Hippocampal formation (tissue), 2 donors: ENCODE measurements at places on chromosomes 3 and 15.
A peak's percentile ranks its signal among the peaks of the same experiment; 100 is the strongest.

DNA sequence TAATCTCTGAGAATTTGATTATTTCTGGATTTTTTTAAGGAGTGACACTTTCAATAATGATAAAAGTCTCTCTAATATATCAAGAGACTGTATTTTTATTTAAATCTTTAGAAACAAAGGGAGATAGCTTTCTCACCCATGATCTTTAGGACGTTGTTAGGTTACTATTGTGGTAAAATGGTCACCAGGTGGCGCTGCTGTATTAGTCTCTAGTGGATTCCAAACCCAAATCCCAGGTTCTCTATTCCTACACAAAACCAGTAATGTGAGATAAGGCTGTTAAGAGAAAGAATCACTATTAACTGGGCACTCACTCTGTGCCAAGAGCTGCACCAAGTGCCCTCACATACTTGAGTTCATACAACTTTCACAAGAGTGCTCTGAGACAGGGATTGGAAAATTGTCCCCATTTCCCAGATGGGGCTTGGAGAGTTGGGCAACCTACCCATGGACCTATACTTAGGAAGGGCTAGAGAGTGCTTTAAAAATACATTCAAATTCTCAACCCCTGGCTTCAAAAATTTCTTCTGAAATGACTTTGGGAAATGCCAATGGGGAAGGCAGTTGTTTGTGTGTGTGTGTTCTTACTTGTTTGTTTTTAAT, 593.4 kb upstream of the TGFBR2 start:
- peak; percentile 5 for DNase-seq

- DNase-seq: no peak
Observed at GRCh38 chr3:113064183-113064582, 73.4 kb downstream of the GTPBP8 start.

DNA sequence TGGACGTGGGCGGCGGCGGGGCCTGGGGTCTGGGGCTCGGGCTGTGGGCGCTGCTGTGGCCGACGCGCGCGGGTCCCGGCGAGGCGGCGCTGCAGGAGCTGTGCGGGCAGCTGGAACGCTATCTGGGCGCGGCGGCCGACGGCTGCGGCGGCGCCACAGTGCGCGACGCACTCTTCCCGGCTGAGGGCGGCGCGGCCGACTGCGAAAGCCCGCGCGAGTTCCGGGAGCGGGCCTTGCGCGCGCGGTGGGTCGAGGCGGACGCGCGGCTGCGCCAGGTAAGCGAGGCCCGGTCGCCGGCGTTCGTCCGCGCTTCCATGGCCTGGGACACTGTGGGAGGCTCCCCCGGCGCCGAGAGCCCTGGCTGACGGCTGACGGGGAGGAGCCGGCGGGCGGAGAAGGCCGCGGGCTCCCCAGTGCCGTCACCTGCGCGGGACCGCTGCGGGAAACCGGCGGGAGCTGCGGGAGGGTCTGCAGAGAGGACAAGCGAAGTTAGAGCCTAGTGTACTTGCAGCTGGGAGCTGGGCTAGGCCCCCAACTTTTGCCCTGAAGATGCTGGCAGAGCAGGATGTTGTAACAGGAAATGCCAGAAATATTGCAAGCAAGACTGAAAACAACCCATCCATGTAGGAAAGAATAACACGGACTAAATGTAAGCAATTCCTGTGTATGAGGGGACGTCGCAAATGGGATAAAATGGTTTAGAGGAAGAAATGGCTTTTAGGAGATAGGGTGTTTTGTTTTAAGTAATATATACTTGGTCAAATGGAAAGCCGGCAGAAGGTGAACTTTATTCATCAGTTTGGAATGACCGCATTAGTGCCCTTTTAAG, 847 bp downstream of the WHAMM start:
- DNase-seq: no peak

GRCh38 chr3:143644370-143645089, 203.7 kb downstream of the SLC9A9 start:
- DNase-seq: peak; percentile 23

DNA sequence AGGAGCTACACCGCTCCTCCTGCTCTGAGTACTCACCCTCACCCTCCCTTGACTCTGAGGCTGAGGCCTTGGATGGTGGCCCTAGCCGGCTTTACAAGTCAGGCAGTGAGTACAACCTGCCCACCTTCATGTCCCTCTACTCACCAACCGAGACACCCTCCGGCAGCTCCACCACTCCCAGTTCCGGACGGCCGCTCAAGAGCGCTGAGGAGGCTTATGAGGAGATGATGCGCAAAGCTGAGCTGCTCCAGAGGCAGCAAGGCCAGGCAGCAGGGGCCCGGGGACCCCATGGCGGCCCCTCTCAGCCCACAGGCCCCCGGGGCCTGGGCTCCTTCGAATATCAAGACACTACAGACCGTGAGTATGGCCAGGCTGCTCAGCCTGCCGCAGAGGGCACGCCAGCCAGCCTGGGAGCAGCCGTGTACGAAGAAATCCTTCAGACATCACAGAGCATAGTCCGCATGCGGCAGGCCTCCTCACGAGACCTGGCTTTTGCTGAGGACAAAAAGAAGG, 21.2 kb upstream of the APEH start:
- no peak for DNase-seq

GRCh38 chr3:58179235-58180098, 31.3 kb downstream of the DNASE1L3 start:
- DNase-seq: no peak

- DNase-seq: no peak
Observed at GRCh38 chr3:107942244-107942643, 148.6 kb downstream of the CD47 start.

- no peak for DNase-seq
Observed at GRCh38 chr3:128701342-128702212, 24.4 kb upstream of the RAB7A start.

DNA sequence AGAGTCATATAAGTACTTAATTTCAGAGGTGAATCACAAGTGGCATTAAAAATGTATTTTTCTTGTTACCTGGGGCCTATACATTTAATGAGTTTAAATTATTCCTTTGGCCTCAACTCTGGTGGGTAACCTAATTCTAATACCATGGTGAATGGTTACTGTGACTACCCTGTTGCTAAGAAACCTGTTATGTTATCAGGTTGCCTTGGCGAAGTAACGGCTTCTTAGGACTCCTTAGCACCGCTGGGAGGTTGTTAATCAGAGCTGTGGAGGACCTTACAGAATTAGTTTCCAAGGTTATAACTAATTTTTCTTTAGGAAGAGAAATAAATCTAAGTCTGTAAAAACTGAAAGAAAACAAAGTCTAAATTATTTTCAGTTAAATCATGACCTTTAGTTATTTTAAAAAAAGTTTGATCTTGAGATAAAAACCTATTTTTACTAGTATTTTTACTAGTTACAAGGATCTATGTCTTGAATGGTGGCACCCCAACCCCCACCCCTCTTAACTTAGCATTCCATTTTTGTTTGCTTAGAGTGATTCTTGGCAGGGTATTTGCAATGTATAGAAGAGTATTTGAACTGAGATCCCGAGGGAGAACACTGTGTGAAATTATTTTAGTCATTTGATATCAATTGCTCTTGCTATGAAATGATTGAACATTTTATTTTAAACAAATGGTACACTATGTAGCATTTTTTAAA, 155.5 kb downstream of the FNDC3B start:
- no peak for DNase-seq

DNA sequence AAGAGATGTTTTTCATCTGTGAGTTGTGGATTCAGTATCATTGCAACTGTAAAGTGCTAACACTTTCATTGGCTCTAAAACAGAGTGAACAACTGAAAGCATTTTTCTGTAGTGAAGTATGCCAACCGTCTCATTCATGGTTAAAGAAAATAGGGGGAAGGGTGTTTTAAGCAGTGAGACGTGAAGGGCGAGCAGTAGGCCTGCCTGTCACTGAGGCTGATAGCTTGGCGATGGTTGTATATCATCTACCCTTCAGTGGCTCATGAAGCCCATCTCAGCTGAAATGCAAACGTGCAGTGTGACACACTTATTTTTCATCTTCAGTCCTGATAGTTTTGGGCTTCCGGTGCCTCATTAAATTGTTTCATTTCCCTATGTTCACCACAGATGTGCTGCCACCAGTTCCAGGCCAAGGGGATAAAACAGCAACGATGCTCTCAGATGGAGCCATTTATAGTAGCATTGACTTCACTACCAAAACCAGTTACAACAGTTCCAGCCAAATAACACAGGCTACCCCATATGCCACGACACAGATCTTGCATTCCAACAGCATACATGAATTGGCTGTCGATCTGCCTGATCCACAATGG, 562.0 kb downstream of the ROBO2 start:
- DNase-seq: no peak

DNA sequence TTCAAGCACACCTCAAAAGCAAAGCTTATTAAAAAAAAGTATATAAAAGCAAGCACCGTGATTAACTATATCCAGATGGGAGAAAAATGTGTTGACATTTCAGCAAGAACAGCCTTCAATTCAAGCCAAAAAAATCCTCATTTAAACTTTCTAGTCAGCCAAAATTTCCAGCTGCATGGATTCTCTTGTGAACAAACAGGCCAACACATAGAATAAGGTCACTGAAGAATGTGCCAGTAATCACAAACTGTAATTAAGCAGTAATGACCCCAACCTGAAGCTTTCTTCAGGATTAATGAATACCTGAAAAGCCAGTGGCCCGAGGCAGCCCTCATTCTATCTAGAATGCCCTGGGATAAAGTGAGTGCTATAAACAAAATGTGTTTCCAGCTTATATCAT, 130.7 kb upstream of the KCNMB2 start:
- DNase-seq: no peak

DNA sequence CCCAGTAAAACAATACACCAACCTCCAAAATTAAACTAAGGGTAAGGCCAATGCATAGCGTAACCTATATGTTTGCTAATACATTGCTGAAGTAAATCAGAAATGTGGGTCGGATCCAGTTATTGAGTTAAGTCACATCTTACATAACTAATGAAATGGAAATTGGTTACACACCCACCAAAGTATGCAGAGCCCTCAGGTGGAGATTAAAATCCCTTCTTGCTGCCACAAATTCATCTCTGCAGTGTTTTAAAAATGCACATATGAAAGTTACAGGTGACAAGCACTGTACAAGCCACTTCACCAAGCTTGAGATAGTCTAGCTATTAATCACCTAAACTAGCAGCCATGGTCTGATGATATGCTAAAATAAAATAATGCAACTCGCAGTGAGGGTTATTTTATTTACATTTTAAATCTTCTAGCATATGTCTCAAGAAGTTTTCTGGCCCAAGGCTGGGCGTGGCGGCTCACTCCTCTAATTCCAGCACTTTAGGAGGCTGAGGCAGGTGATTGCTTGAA, 130.6 kb downstream of the AQP9 start:
- DNase-seq: no peak

GRCh38 chr3:109081746-109082510, 36.0 kb downstream of the MORC1 start:
- no peak for DNase-seq

- DNase-seq: no peak
Observed at GRCh38 chr3:126781406-126781805, 77.4 kb downstream of the CHCHD6 start.

- no peak for DNase-seq
Observed at GRCh38 chr15:69893086-69893485, 204.6 kb downstream of the TLE3 start.

DNA sequence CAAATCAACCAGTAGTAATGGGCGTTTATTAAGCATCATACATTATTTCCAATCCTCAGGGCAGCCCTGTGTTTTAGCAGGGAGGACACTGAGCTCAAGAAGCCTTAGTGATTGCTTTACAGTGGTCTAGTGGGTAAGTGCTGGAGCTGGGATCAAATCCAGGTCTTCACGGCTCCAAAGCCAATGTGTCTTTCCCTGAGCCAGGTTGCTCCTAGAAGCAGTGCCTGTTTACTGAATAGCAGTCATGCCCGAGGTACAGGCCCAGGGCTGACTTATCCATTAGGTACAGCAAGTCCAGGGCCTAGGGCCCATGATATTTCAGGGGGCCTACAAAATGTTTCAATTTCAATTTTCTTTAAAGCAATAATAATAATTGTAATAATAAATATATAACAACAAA, 9.6 kb upstream of the SMAD6 start:
- no peak for DNase-seq

- DNase-seq: no peak
Observed at GRCh38 chr3:21562243-21562642, 188.8 kb downstream of the ZNF385D start.

DNA sequence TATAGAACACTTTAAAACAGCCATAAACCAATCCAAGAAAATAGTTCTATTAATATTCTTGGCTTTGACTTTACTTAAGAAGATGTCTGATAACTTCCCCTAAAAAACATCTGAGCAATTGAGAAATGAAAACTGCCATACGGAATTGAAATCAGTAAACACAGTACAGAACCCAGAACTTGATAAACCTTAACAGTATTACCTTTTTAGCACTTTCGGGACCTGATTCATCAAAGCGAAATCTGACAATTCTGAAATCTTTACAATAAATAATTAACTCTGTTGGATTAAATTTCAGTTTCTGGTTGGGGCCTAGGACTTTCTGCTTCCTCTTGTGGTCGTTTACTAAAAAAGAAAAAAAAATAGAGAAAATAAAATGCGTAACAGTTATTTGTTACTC, 17.3 kb downstream of the MTMR10 start:
- DNase-seq: no peak

GRCh38 chr3:176848431-176849214, 348.7 kb downstream of the TBL1XR1 start:
- no peak for DNase-seq

DNA sequence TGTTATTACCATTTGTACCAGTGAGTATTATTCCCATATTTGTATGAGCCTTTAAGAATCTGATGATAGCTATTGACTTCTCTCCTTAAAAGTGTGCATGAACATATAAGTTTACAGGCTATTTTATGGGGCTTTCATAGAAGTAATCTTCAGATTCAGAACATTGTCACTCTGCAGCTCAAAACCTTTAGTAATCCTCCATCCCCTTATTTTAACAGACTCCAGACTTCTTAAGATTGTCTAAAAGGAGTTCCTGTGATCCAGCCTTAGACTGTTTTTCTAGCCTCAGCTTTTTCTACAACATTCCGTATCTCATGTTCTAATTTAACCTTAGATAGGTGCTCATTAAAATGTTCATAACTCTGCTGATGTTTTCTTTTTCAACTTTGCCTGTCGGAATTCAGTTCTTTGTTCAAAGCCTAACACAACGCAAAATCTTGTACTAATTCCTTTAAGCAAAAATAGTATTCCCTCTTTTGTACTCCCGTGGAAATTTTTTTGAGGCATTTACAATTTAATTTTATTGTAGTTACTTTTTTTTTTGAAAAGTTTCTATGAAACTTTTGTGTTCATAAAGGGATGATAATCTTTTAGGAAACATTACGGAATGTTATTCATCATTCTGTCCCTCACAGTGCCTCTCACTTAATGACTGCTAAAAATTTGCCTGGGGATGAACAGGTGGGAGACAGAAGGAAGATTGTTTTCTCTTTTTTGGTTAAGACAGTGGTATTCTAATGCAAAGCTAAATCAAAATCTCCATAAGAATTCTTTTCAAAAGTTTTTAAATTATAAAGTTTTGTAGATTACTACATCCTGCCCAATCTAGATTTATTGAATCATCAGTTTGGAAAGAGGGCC, 38.7 kb upstream of the UTS2B start:
- DNase-seq: no peak

DNA sequence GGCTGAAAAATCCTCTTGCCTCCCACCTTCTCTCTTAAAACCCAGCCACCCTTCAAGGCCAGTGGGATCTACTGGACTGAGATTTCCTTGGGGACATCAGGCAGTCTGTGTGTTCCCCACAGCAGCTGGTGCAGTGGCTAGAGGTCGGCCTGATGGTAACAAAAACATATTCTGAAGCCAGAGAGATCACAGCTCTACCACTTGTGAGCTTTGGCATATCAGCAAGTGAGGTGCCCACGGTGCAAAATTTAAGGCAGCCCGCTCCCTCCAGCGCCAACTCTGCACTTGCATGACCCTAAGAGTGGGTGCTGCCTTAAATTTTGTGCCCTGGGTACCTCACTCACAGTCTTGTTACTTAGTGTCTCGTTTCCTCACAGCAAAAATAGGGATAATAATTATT, 97.2 kb downstream of the MESD start:
- DNase-seq: no peak
